ENCODE measurements at places on chromosomes 2 and 18.

- DNase-seq = no peak
Observed at GRCh38 chr2:46091961-46092667, 205.1 kb upstream of the EPAS1 start.

DNA sequence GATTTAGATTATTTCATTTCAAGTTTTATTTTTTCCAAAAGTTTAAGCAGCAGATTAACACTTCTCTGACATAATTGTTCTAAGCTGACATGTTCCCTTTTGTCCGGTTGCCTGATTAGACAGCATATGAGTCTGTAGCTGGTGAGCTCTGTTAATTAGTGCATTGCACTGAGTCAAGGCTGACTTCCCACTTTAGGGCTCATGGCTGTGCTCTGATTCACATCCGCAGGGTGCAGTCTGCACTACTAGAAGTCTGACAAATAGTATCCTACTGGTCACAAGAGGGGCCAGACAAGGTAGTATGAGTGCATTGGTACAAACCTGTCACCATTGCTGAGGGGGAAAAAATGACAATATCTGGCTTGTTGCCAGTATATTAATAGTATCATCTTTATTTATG lies 443.9 kb upstream of the ZNF804A start:
- no peak for DNase-seq

DNA sequence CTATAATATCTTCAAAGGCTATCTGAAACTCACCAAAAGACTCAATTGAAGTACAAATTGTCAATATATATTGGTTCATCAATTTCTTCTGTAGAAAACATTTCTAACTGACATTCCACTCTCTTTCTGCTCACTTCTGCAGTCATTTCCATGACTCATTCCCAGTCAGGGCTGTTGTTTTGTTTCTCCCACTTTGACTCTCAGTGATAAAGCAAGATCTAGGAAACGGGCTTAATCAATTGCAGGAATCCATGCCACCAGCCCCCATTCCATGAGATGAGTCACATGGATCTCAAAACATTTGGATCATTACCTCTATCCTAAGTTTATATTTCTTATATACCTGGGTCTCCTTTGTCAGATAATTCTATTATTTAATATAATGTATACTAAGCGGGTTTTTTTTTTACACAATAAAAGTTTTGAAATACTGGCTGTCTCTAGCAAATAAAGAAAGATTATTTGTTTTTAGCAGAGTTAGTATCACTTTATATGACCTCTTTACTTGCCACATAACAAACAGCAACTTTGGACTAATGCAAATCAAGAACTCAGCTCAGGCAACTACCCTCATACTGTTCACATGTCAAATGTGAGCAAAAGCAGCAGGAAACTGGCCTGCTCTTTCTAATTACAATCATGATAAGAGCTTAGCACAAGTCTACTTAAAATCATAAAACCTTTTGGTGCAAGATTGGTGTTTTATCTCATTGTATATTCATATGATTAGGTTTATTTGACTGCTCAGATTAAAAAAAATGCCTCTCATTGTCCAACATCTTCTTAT lies 251.1 kb upstream of the PIK3C3 start:
- no peak for DNase-seq

DNA sequence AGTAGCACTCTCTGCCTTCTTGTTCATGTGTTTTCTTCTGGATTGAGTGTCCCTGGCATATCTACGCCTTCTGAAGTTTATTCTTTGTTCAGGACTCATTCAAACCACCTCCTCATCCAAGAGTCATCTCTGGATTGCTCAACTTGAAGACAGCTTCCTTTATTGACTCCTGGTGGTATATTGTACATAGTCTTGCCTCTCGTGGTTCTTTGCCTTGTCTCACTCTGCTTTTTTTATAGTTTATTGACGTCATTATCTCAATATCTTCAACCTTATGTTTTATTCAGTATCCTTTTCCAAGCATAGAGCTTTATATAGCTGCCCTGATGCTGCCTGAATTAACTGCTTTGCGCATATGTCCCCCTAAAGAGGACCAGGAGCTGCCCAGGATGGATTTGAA lies 161.7 kb downstream of the INSIG2 start:
- DNase-seq = no peak

DNA sequence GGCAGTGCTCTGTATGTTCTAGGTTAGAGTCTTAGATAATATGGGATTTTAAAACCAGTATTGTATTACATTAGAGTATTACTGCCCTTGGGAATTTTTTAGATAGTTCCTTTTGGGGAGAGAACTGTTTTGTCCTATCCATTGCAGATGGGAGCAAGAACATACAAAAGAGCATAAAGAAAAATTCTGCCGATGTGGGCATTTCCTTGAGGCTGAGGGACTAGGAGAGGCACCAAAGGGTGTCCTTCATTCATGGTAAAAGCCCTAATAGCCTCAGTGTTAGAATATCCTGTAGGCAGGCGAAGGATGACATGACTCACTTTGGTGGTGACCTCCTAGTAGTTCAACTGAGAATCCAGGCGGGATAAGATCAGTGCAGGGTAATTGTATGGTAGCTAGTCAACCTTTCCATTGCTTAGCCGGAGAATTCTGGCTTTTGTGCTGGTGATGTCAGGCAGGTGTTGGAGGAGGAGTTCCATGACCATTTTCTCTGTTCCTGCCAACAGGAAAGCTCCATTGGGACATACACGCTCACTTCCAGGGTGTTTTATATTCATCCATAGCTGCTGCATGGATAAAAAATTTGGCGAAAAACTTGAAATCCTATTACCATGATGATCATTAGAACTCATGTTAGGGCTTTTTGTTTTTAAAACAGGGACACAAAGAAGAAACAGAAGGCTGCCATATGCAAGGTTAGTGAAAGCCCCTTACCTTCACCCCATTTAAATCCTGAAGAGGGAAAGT lies 28.1 kb downstream of the EPAS1 start:
- DNase-seq = no peak

GRCh38 chr2:33123216-33123615 lies 176.5 kb downstream of the LTBP1 start:
- no peak for DNase-seq

GRCh38 chr2:200929334-200930249 lies 33.9 kb downstream of the ORC2 start:
- no peak for DNase-seq

DNA sequence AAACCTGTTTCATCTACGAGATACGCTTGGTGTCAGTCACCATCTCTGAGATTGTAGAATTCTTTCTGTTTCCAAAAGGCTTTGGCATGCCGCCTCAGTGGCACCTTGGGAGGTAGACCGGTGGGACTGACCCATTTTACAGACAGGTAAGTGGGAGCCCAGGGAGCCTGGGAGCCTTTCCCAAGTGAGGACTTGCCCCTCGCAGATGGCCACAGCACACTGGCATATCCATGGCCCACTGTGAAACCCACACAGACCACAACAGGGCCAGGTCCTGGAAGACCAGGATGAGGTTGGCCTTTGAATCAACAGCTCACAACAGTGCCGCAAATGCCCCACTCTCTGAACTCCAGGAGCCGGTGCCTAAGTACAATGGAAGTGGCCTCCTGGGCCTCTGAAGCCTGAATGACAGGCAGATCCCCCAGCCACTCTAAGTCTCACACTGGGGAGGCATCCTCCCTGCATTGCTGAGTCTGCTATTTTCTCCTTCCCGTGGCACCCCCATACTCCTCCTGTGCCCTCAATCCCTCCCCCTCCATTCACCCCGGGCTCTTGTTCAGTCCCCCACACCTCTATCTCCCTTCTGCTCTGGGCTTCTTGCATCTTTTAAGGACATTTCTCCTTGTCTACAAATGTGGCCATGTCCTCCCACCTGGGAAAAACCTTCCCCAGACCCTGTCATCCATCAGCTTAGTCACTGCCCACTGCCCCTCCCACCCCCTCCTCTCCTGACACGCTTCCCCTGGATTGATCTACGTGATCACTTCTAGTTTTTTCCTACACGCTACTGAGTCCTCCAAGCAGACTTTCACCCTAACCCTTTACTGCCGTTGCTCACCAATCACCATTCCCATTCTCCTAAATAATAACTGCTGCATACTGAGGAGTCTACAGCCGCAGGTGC lies 26.2 kb downstream of the CENPA start:
- DNase-seq = no peak

- no peak for DNase-seq
Observed at GRCh38 chr2:100425573-100426383, 8.3 kb upstream of the CHST10 start.

DNA sequence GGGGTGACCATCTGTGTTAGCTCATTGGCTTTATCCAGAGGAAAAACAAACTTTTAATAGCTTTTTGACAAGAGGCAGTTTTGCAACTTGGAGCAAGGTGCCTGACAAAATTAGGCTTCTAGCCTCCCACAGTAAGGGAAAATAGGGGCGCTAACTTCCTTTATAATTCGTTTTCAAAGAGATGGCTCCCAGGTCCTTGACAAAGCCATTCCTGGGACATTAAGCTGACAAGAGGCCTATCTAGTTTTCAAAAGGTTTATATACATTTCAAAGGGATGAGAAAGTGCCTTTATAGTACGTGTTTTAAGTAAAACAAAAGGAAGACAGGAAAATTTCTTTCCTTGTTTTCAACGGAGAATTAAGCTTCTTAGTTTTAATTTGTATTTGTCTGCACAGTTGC lies 159.4 kb upstream of the GCFC2 start:
- DNase-seq = no peak

DNA sequence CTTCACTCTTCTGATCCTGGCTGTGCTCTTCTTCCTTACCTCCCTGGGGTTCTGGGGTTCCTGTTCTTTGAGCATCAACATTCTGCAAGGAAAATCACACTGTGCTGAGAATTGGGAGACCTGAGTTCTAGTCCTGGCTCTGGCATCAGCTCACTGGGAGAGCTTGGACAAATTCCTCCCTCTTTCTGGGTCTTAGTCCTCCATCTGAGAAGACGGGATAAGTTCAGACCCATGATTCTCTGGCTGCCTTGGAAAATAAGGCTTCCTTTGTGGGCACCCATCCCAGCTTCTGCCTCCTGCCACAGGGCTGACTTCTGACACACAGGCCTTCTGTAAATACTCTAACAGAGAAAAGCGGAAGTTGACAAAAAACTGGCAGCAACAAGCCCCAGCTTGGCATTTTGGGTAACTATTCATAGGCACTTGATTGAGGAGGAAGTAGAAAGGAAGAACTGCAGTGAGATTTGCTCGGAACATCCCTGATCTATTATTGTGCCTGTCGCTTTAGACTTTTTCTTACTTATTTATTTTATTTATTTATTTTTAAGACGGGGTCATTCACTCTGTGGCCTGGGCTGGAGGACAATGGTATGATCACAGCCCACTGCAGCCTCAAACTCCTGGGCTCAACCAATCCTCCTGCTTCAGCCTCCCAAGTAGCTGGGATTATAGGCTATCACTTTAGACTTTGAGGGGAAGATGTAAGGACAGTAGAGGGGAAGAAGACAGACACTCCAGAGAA lies 7.9 kb downstream of the PCBP1 start:
- DNase-seq = no peak

GRCh38 chr18:22432657-22433137 lies 15.0 kb upstream of the CTAGE1 start:
- no peak for DNase-seq

DNA sequence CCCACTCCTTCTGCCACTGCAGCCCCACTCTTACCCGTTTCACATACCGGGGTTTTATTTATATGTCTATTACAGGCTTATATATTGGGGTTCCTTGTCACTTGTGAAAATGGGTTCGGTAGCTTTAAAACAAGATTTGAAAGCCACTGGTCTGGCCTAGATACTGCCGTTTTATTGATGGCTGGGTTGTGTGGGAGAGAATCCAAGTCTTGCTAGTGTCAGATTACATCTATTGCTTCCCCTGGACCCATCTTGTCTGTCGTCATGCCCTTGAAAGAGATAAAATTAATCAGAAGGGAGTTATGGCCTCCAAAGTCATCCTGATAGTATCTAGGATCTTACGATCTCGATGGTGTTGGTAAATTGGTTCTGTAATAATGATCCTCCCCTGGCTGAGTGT lies 79.4 kb downstream of the EIPR1 start:
- no peak for DNase-seq

DNA sequence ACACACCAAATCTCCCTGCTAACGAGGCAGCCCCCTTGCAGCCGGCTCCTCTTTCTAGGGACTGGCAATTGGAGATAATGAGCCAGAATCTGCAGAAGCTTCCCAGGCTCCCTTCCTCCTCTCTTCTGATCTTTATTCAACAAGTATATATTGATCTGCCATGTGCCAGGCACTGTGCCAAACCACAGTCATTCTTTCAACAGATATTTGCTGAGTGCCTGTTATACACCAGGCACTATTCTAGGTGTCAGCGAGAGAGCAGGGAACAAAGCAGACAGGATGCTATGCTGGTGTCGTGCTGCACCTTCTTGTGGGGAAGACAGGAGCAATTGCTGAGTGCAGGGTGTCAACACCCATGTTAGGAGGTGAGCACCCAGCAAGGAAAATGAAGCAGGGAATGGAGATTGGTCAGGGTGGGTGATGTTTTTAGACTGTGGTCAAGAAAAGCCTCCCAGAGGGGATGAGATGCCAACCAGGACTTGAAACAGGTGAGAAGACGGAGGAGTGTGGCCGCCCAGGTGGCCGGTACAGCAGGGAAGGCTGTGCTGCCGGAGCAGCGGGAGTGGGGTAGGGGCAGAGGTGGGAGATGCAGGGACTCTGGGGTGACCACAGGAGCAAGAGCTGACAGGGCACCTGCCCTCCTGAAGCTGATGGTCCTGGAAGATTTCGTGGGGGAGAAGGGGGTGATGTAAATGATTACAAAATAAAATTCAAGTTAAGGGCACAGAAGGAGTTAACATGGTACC lies 307.6 kb upstream of the RAB12 start:
- no peak for DNase-seq

GRCh38 chr2:41827354-41827971 lies 220.4 kb upstream of the PKDCC start:
- DNase-seq = no peak

- DNase-seq = no peak
Observed at GRCh38 chr18:28078298-28078697, 98.6 kb downstream of the CDH2 start.

DNA sequence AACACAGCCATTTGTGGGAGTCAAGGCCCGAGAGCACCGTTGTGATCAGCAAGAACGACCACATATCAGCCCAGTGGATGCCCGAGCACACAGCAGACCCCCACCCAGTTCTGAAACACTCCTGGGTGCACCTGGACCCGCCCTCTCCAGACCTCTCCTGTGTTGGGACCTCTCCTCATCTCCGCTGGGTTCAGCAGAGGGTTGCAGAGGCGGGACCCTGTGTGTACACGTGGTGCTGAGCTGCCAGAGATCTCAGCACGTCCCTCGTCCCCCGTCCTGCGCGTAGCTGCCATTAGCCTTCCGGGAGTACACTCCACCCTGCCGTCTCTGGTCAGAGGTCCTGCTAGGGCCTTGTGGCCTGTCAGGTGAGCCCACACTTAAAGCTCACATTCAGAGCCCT lies 51.7 kb downstream of the ADI1 start:
- no peak for DNase-seq

All from stimulated activated CD4-positive, alpha-beta T cell treated with anti-CD3 and anti-CD28 coated beads, Interleukin-12 subunit alpha, Interleukin-12 subunit beta, amount 100 ng/mL, for 48 hours (primary cell).